ENCODE measurements at places on chromosomes 13 and 19.

- no peak for DNase-seq
Measured at GRCh38 chr13:33207615-33207961, 78.0 kb downstream of the STARD13 start.

DNA sequence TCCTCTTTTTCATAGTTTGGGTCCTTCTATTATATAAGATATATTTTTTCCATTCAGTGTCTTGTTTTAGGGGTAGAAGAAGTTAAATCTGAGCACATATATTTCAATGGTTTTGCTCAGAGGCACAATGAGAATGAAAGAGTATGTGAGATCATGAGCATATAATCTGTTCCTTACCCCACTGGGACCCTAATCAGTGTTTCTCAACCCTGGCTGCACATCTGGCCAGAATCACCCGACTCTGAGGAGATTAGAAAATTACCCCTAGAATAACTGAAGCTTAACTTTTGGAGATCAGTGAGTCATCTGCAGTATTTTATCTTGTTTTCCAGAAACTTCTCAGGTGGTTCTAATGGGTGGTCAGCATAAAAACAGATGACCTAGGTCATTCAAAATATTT lies 782 bp downstream of the CYSLTR2 start:
- no peak for DNase-seq

- no peak for DNase-seq
Measured at GRCh38 chr19:15479391-15480345, at the start of gene PGLYRP2. Gene PGLYRP2 (minus strand): TSS chr19:15479501. CDS start chr19:15479371, 130 bp downstream.

- no peak for DNase-seq
Measured at GRCh38 chr13:29081697-29082440, 261.7 kb downstream of the MTUS2 start.

DNA sequence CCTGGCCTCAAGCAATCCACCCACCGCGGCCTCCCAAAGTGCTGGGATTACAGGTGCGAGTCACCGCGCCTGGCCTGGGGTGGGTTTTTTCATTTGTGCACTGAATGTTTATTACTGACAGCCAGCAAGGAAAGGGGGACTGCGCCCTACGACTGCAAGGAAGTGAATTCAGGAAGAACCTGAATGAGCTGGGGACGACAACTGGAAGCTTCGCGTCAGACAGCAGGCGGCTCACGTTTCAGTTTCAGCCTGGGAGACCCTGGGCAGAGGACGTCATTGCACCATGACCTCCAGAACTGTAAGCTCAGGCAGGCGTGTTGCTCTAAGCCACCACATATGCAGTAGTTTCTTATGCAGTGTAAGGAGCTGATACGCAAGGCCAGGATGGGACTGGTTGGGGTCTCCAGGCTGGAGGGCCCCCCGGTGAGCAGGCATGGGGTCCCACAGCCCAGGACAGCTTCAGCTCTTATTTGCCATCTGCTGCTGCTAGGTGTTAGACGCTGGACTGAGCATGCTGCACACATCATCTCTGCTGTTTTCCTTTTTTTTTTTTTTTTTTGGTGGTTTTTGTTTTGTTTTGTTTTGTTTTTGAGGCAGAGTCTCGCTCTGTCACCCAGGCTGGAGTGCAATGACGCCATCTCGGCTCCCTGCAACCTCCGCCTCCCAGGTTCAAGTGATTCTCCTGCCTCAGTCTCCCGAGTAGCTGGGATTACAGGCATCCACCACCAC lies 66.6 kb downstream of the GADD45B start:
- no peak for DNase-seq

DNA sequence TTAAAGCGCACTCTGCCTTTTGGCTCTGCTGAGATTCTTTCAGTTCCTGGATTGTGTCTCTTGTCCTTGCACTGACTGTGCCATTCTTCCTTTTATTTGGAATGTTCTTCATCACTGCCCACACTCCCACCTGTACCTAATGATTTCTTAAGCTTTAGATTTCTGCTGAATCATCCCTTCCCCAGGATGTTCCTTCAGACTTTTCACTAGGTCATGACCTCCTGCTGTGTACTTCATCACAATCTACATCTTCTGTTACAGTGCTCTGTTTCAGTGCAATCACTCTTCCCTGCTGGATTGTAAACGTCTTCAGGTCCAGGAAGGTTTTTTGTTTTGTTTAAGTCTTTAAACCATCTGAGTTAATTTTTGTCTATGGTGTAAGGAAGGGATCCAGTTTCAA lies 281.0 kb downstream of the ATP8A2 start:
- no peak for DNase-seq

- no peak for DNase-seq
Measured at GRCh38 chr19:40650749-40651305, 39.6 kb downstream of the NUMBL start.
